ENCODE measurements at places on chromosomes 4 and X.

- DNase-seq = no peak
Measured at GRCh38 chr4:74418063-74418670, 26.8 kb upstream of the AREG start.

- DNase-seq = no peak
Measured at GRCh38 chrX:68995780-68996551, 167.1 kb downstream of the EFNB1 start.

GRCh38 chrX:75151827-75152592 lies 4.1 kb downstream of the ABCB7 start:
- no peak for DNase-seq

DNA sequence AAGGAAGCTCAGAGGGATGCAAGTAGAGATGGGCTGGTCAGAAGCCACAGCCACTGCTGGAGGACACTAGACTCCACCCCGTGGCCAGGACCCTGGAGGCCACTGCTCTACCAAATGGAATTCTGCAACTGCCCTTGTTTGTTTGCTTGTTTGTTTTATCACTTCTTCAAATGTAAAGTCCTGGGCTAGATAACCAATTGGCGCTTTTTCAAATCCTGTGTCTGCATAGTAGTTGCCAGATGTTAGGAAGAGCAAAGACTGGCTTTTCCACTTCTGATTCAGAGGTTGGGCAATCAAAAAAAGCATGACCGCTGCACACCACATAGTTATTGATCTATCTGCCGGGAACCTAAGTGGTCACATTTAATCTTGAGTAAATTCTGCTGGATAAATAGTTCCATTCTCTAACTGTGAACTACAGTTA lies 255.2 kb upstream of the SFRP2 start:
- DNase-seq = no peak

- no peak for DNase-seq
Measured at GRCh38 chr4:16942491-16942890, 44.0 kb upstream of the LDB2 start.

- no peak for DNase-seq
Measured at GRCh38 chrX:115560211-115560977, 580 bp upstream of the PLS3 start.

Measured in activated CD4-positive, alpha-beta T cell treated with anti-CD3 and anti-CD28 coated beads, Interleukin-2, Interleukin-4, amounts not matched to agents 100 ng/mL and 50 ng/mL, durations not matched to agents 16 hours and 8 hours (primary cell).